Activated naive CD8-positive, alpha-beta T cell treated with anti-CD3 and anti-CD28 coated beads, Interleukin-2, amount 50 U/mL, for 24 hours (primary cell): ENCODE measurements at places on chromosomes 11 and 22.

DNA sequence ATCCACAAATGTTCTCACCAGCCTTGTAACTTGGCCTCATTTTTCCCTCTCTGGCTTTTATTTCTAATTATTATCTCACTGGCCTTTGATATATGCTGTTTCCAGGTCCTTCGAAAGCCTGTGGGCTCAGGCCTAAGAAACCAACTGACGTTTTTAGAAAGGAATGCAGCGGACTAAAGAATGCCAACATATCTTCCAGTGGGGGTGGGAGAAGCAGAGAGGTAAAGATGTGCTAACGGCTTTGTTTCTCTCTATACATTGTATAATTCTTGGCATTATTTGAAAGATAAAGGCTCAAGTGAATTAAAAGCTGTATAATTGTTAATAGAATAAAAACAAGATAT, 28.2 kb downstream of the OR6Q1 start:
- DNase-seq = no peak

DNA sequence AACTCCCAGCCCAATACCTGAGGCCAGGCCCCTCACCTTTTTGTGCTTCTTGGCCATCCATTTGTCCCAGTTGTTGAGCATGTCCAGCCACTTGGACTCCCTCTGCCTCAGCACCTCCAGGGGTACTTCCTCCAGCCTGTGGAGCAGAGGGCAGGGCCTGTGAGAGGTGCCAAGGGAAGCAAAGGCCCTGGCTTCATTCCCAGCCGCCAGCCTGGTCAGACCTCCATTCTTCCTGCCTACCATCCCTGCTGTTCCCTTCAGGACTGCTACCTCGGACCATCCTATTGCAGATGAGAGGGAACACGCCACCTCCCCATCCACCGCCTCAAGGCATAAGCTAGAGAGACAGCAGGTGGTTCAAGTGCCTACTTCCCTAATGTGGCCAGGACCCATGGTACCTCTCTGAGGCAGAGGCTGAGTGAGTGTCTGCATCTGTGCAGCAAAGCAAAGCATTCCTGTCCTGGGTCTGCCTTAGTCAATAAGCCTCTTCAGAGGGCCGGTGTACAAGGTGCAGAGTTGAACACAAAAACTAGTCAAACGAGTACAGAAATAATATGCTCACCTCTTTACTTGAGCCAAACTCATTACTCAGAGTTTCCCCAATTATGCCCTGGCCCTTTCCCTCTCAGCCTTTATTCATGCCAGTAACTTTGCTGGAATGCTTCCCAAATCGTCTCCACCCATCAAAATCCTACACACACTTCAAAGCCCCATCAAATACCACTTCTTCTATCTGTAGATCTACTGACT, 15.4 kb upstream of the CASTOR1 start:
- DNase-seq = no peak

- DNase-seq = no peak
Measured at GRCh38 chr11:69442807-69443137, 38.7 kb upstream of the LINC01488 start.

- no peak for DNase-seq
Measured at GRCh38 chr22:27501191-27501936, 300.2 kb downstream of the MN1 start.

GRCh38 chr22:48968201-48968959, 859.3 kb downstream of the BRD1 start:
- no peak for DNase-seq

DNA sequence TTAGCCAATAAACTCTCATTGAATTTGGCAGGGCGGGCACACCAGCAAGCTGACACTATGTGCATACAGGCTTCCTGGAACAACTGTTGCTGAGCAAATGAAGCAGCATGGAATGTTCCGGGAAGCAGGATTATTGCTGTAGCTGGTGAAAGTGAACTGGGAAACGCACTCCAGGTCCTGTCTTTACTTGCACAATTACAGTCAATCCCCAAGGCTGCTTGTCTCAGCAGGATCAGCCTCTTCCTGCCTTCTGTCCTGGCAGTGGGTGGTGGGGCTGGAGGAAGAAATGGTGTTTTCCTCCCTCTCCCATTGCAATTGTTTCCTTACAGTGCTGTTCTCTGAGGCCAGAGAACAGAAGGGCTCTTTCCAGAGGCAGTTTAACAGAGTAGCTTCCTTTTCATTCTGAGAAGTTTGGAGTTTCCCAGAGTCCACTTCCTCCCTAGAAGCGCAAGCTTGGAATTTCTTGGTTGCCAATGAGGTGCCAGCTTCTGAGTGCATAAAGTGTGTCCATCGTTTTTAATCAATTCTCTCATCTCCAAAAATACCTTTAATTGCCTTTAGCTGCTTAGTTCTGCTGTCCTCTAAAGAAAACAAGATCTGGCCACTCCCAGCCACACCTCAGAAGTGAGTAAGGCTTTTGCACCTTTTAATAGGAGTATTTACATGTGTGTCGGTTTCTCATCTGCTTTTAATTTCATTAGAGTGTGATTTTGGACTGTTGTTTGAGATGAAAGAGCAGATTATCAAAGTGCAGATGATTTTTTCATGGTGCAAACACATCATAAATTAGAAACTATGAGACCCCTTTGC, 19.9 kb downstream of the CD44 start:
- DNase-seq = no peak

DNA sequence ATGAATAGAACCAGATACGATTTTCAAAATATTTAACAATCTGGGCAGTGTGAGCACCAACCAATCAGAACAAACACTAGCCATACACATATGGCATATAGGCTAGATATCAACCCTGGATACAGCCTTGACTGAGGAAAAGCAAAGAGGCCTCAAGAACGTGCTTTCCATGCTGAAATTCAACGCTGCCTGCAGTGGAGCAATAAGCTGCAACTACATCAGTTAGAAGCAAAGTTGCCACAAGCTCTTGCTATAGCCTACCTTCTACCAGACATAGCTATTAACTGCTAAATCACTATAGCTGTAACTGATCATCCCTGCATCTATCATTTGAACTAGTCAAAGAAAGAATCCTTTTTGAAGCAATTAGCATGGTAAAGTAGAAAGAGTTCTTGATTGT, 42.5 kb downstream of the DENND5A start:
- no peak for DNase-seq

DNA sequence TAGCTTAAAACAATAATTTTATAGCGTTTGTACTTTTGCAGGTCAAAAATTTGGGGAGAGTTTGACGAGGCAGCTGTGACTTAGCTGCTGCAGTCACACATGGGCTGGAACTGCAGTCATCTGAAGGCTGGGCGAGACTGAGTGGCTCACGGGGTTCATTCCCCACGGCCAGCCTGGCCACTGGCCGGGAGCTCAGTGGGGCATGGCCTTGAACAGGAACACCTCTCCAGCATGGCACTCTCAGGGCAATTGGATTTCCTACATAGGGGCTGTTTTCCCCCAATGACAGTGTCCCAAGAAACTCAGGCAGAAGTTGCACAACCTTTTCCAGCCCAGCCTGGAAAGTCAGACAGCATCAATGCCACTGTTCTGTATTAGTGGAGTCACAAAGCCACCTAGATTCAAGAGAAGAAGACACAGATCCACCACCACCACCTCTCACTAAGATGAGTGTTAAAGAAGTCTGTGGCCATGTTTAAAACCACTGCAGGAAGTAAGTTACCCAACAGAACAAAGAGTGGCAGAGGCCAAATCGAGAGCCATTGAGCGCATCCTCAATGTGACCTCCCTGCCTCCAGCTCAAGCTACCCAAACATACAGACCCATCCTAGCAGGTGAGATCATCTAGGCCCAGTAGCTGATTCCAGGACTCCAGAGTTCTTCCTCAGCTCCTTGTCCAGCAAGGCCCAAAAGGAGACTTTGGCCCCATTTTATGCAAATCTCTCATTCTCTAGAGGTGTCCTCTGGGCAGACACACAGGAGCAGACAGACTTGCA, 618.7 kb upstream of the CADM1 start:
- DNase-seq = no peak

- DNase-seq = no peak
Measured at GRCh38 chr22:46577368-46578249, 40.2 kb upstream of the CELSR1 start.

- DNase-seq = no peak
Measured at GRCh38 chr11:126694065-126694625, 306.4 kb downstream of the KIRREL3 start.

DNA sequence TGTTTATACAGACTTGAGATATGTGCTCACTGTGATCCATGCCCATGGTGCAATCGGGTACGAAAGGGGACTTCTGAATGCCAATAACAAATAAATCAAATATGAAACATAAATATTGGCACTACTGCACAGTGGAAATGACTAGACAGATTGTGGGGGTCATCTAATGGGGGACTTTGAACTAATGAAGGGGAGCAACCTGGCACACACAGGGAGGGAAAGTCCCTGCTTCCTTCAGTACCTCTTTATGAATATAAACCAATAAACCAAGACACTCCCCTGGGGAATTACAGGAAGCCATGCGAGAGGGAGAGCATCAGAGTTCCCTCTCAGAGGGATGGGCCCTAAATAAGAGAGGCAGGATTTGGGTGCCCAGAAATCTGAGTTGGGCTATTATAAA, 21.1 kb downstream of the MIF start:
- no peak for DNase-seq
